Right cardiac atrium (tissue), 5 donors: ENCODE measurements at places on chromosomes 6 and 20. TPM values are rescaled to one million over a fixed set of nuclear protein-coding genes. Genes with fewer than 3 reads are reported as not detected.

The FILIP1 gene
- polyA plus RNA-seq: 39.1 TPM

The HECA gene
- polyA plus RNA-seq: 19.4 TPM

The WFDC5 gene
- polyA plus RNA-seq: not detected

The CST2 gene
- not detected for polyA plus RNA-seq

The VSTM2L gene
- polyA plus RNA-seq: 122 TPM

The MLIP gene
- polyA plus RNA-seq: 154 TPM

The PDE7B gene
- polyA plus RNA-seq: 2.9 TPM

The ZNF311 gene
- 0.63 TPM for polyA plus RNA-seq

The ZNF165 gene
- 0.36 TPM for polyA plus RNA-seq

The PXMP4 gene
- polyA plus RNA-seq: 4.2 TPM

The TGM3 gene
- 0.05 TPM for polyA plus RNA-seq

The MATN4 gene
- 0.05 TPM for polyA plus RNA-seq

The TRDN gene
- 175 TPM for polyA plus RNA-seq

The THBS2 gene
- polyA plus RNA-seq: 8.7 TPM

The LAMA5 gene
- polyA plus RNA-seq: 93.7 TPM

The IL17A gene
- polyA plus RNA-seq: not detected

The KHDC1L gene
- polyA plus RNA-seq: not detected

The PROKR2 gene
- polyA plus RNA-seq: not detected

The LTA gene
- 0.07 TPM for polyA plus RNA-seq

The ATP9A gene
- 6.2 TPM for polyA plus RNA-seq

The MMUT gene
- polyA plus RNA-seq: 19.8 TPM

The DDO gene
- 10.7 TPM for polyA plus RNA-seq

The SYNDIG1 gene
- 34.8 TPM for polyA plus RNA-seq

The ASIP gene
- 8.0 TPM for polyA plus RNA-seq

The SPATS1 gene
- not detected for polyA plus RNA-seq

The LPIN3 gene
- polyA plus RNA-seq: 18.2 TPM

The GPR63 gene
- polyA plus RNA-seq: 0.29 TPM

The NKX2-4 gene
- polyA plus RNA-seq: not detected

The PRKN gene
- 9.6 TPM for polyA plus RNA-seq

The OR2J3 gene
- polyA plus RNA-seq: not detected

The SIRT5 gene
- 21.5 TPM for polyA plus RNA-seq

The RSPH3 gene
- 4.5 TPM for polyA plus RNA-seq

The CUL9 gene
- 15.7 TPM for polyA plus RNA-seq

The NOTCH4 gene
- polyA plus RNA-seq: 33.5 TPM

The CUTA gene
- 170 TPM for polyA plus RNA-seq

The LBP gene
- polyA plus RNA-seq: 0.84 TPM

The RIPPLY2 gene
- polyA plus RNA-seq: 0.45 TPM

The ARMC12 gene
- polyA plus RNA-seq: 0.32 TPM

The SLC17A9 gene
- 3.1 TPM for polyA plus RNA-seq

The PTCHD4 gene
- 0.09 TPM for polyA plus RNA-seq

The MAS1 gene
- 0.02 TPM for polyA plus RNA-seq
